ENCODE measurements at places on chromosomes 12 and 14. TPM values are rescaled to one million over a fixed set of nuclear protein-coding genes. Genes with fewer than 3 reads are reported as not detected.

PCED1B gene
- total RNA-seq = 13.8 TPM

KCNK10 gene
- not detected for total RNA-seq

PPP2R5E gene
- 23.7 TPM for total RNA-seq

SYNE2 gene
- total RNA-seq = 10.0 TPM

LIN52 gene
- total RNA-seq = 6.9 TPM
